Activated effector memory CD4-positive, alpha-beta T cell treated with Interleukin-2 at 50 U/mL for 16 hours (primary cell): ENCODE measurements at places on chromosomes 4 and X.

- no peak for DNase-seq
These were observed 178.0 kb downstream of the GASK1B start for GRCh38 chr4:157994863-157995262.

DNA sequence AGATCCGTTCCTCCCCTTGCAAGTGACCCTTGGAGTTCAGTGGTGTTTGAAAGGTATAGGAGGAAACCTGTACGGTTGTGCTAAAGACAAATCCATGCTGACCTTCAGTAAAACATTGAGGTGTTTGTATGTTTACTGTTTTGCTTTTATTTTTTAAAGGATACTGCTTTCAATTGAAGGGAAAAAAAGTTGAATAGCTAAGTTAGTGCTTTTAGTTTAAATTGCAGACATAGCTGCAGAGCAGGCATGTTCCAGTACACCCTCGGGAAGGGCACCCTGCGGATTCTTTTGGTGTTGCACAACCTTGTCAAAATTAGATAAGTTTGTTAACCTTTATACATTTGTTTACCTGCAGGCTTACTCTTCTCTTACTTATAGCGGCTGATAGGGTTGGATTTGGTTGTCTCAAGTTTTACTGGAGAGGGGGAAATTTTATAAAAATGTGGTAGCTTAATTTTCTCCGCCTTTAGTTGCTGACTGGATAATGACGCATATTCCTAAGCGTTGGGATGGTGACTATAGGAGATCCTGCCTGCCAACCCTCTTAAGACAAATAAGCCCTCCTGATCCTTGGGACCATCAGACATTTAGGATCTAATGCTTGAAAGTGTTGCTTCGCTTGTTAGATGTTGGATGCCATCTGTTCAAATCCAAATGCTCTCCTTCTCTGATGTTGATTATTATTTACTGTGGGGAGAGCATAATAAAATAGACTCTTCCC lies 2.0 kb downstream of the RAPGEF2 start:
- no peak for DNase-seq

DNA sequence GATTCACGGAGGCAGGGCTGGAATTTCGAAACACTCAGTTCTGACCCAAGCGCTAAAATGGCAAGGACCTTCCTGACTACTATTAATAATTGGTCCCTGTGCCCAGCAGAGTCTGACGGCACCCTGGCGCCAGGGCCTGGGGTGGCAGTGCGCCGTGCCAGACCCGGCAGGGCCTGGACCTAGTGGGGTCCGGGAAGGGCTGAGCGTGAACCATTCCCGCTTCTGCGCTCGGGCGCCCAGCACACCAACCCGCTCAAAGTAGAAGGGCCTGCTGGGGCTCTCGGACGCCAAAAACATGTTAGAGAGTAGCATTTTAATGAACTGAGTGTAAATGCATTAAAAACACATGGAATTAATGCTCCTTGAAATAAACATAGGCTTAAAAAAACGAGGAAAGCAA lies 346.7 kb upstream of the SFRP2 start:
- DNase-seq, result no peak

GRCh38 chrX:17555846-17556245 lies 180.8 kb downstream of the NHS start:
- DNase-seq, result no peak

- no peak for DNase-seq
These were observed 7.3 kb downstream of the HAUS7 start for GRCh38 chrX:153463031-153463430.

DNA sequence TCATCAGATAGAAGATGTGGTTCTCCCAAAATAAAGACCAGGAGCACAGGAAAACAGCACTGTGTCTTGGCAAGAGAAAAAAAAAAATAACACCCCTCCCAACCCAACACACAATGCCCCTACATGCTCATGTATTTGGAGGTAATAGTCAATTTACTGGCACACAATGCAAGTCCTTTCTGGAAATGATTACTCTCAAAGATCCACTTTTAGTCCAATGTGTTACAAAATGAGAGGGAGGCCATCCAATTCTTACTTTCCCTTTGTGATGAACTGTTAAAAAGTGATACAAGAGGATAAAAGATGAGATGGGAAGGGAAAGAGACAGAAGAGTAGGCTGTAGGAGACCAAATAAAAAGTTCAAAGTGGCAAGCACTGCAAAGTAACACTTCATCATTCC lies 180.3 kb upstream of the DKK2 start:
- DNase-seq, result no peak

GRCh38 chrX:10021461-10022272 lies 54.5 kb downstream of the CLDN34 start:
- no peak for DNase-seq

DNA sequence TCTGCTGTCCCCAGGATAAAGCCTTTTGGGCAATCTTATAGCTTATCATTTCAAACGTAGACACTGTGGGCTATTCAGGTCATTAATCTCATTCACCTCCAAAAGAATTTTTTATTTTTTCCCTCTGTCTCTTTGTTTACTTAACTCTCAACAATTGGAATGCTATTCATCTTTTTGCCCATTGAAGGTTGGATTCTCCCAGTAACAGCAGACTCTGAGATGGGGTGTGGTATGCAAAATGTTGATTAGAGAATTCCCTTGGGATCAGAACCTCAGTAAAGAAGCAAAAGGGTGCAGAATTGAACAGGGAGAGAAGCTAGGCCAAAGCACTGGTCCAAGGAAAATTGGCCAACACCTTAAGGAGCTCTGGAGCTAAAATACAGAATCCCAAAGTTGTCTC lies 60.4 kb downstream of the CAMK2D start:
- no peak for DNase-seq

DNA sequence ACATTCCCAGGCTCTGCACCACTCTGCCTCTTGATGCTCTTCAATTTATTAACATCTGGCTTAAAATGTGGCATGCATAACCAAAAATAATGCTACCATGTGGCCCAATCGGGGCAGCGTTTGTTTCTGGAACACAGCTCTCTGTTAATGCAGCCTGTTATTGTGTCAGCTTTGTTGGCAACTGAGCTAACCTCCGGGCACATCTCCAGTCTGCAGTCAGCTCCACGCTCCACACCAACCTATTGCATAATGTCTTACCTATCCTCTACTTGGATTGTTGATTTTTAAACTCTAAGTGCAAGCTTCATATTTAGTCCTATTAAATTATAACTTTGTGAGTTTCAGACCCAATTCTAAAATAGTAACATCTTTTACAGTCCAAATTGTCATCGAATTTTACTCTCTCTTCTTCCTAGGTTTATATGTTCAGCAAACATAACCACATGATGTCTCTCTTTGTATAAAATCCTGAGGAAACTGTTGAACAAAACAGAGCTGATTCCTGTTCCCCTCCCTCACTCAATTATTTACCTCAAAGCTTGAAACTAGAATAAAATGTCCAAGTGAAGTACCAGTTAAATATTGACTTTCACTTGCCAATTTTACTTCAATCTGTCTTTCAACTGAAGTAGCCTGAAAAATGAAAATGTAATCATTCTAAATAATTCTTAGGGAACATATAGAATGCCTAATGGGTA lies 92.2 kb upstream of the RAPGEF2 start:
- DNase-seq, result no peak

GRCh38 chr4:74178798-74179197 lies 20.9 kb downstream of the MTHFD2L start:
- no peak for DNase-seq

- DNase-seq, result no peak
These were observed 48.4 kb downstream of the ZBTB49 start for GRCh38 chr4:4338210-4339001.

- no peak for DNase-seq
These were observed 69.2 kb upstream of the GRID2 start for GRCh38 chr4:92234393-92235176.

DNA sequence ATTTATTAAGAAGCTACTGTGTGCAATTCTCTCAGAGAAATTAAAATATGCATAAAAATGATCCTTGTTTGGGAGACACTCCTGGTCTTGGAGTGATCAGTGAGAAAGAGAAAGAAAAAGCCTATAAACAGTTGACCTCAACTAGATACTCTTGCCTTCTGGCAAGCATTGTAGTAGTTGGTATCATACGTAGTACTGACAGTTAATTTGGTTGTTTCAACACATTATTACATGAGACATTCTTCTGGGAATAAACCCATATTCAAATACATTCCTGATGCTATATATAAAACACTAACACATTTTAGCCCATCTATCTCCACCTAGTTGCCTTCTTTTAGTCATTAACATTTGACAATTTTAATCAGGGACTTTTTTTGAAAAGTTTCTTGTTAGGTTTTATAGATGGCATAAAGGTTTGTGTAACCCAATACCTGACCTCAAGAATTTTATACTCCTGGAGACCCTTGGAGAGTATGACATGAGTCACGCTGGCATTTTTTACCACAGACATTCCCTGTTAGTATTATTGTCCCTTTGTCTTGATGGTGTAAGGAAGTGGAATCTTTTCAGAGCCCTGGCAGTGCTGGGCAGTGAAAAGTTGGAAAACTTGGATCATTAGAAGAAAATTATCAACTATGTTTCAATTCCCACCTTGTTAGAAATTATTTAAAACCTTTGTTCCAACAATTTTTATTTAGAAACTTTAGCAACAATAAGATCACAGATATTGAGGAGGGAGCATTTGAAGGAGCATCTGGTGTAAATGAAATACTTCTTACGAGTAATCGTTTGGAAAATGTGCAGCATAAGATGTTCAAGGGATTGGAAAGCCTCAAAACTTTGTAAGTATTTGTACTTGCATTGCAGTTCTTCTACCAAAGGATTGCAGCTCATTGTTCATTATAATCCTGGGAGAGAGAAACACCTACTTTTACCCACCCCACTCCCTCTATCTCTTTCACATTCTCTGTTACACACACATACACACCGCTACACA lies 167.1 kb upstream of the PACRGL start:
- no peak for DNase-seq

DNA sequence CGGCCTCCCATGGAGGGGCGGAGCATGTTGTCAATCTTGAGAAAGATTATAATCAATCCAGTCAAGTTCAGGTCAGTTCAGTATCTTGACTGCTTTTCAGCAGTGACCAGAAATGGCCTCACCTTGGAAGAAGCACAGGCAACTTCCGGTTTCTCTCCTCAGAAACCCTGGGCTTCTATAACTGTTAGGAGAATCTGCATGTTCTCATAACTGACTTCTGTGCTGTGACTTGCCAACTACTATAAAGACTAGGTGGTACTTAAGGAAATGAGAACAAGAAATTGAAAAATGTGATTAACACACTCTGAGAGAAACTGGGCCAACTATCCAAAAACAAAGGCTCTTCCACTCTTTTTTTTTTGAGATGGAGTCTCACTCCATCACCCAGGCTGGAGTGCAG lies 35.9 kb upstream of the TLR3 start:
- no peak for DNase-seq

DNA sequence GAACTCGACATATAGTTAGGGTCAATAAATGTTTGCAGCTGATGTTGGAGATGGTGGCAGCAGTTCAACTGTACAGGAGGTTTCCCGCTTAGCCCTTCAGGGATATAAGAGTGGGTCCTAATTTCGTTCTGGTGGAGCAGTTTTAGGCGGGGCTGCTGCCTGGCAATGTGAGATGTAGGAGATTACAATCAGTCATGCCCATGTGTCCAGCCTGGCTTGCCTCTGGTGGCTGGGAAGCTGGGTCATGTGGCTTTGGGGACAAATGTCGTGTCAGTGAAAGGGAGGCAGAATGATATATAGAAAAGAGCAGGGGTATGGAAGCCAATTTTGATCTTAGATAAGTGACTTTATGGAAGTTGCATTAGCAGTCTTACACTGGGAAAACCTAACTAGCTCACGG lies 129.4 kb downstream of the CLCN4 start:
- no peak for DNase-seq

GRCh38 chr4:112329672-112330375 lies 32.7 kb downstream of the ALPK1 start:
- no peak for DNase-seq

DNA sequence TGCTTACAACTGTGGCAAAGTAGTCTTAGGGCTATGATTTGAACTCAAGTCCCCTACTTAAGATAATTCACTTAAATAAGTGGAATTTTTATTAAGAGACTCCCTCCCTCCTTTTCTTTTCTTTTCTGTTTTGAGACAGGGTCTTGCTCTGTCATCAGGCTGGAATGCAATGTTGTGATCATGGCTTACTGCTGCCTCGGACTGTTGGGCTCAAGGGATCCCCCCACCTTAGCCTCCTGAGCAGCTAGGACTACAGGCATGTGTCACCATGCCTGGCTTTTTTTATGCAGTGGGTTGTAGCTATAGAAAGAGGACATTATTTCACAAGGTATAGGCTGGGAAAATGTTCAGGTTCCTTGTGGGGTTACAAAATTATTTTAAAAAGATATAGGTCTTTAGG lies 19.2 kb downstream of the DIAPH2 start:
- DNase-seq, result no peak

GRCh38 chr4:71270901-71271300 lies 67.9 kb upstream of the SLC4A4 start:
- DNase-seq, result no peak

DNA sequence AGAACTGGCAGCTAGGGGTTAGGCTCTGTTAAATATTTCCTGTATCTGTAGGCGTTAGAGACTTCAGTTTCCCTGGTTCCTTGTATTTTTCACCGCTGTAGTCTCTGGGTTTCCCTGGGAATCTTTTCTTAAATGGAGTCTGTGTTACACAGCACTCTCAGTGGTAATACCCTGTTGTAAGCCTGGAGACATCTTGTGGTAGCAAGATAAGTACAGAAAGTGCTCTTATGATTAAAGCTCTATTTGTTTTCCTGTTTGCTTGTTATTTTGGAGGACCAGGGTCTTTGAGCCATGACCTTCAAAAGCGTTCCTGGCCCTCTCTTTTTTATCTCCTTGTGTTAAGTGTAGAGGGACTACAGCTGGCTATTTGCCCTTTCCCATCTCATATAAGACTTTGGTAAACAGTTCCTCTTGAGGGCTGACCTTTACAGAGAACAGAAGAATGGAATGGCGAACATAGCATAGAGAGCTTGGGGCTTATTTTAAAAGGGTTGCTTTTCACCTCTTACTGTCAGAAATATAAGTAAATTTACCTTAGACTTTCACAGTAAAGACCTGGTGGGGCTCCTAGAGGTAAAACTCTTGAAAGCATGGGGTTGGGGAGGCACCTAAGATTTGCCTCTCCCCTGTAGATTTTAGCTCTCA lies 782.5 kb downstream of the FAT4 start:
- no peak for DNase-seq

DNA sequence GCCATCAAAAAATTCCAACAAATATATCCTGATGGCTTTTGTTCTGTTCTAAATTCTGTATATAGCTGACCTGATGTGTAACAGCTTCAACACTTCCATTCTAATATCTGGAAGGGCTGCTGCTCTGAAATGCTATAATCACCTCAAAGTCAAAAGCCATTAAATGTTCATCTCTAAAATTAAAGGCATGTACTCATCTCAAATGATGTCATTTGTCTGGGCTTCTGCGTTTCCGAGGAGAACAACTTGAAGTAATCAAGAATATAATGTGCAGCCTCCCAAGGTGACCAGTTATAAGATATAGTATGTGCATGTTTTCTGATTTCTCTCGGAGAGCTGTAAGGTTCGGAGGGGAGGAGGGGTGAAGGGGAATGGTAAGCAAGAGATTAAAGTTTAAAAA lies 237.6 kb downstream of the SCFD2 start:
- DNase-seq, result no peak
